ENCODE measurements at places on chromosomes 5 and 9.

GRCh38 chr9:114282507-114282906 lies 40.4 kb upstream of the ORM1 start:
- no peaks in the 10 kb centered on the region for H3K4me1 ChIP-seq
- no peak for DNase-seq
- no peak overlapping the region for H3K4me3 ChIP-seq

DNA sequence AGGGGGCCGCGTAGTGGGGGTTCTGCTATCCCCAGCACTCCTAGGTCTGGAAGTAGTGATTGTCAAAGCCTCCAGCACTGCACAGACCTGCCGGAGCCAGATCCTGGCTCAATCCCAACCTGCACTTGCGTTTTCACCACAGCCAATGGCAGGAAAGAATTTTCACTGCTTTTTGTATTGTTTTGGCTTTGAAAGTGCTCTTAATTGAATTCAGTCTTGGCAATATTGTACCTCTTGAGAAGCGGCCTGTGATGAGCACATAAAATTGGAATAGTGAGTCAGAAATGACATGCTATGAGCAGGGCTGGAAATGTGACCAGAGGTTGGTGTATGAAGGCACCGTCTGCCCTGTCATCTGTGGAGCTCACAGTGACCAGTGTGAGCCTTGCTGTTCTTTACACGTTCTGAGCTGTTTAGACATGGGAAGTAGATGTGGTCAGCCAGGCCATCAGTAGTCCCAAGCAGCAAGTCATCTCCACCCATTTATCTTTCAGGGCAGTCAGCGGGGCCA lies 41.5 kb downstream of the SECISBP2 start:
- no peaks in the 10 kb centered on the region for H3K4me1 ChIP-seq
- no peaks in the 10 kb centered on the region for H3K27me3 ChIP-seq
- H3K4me3 ChIP-seq = no peak overlapping the region
- H3K36me3 ChIP-seq = peaks cover 87% of the 10 kb centered on the region

DNA sequence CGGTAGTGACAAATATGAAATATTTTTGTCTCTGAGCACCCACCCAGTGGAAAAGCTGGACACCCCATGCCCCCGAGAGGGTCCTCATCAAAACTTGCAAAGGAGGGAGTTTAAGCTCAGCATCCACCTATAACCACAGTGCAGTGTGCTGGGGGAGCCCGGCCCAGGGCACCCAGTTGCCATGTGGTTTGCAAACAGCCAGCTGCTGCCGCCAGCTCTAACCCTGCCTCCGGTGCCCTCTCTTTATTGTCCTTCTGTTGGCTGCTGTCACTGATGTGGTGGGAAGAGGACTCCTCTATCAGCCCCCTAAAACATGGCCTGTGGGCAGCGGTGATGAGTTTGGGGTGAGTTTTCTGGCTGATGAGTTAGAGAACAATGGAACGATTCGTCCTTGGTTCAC lies 160.9 kb upstream of the MVB12B start:
- no peak overlapping the region for H3K27ac ChIP-seq
- H3K4me1 ChIP-seq = no peaks in the 10 kb centered on the region
- no peaks in the 10 kb centered on the region for H3K36me3 ChIP-seq
- H3K4me3 ChIP-seq = no peak overlapping the region

- no peak overlapping the region for H3K27ac ChIP-seq
- no peak for DNase-seq
- no peaks in the 10 kb centered on the region for H3K27me3 ChIP-seq
- no peaks in the 10 kb centered on the region for H3K4me1 ChIP-seq
Observed at GRCh38 chr5:109961751-109962150, 272.0 kb downstream of the MAN2A1 start.

GRCh38 chr9:23825700-23826099 lies 340 bp downstream of the ELAVL2 start:
- H3K36me3 ChIP-seq = no peaks in the 10 kb centered on the region
- no peaks in the 10 kb centered on the region for H3K4me1 ChIP-seq
- no peak for DNase-seq
- no peak overlapping the region for H3K27ac ChIP-seq

GRCh38 chr9:33044677-33045282 lies 19.7 kb downstream of the DNAJA1 start:
- peaks cover 19% of the 10 kb centered on the region for H3K36me3 ChIP-seq
- peaks cover 3% of the 10 kb centered on the region for H3K4me1 ChIP-seq
- H3K4me3 ChIP-seq = peak overlapping the region; percentile 56
- no peaks in the 10 kb centered on the region for H3K27me3 ChIP-seq

DNA sequence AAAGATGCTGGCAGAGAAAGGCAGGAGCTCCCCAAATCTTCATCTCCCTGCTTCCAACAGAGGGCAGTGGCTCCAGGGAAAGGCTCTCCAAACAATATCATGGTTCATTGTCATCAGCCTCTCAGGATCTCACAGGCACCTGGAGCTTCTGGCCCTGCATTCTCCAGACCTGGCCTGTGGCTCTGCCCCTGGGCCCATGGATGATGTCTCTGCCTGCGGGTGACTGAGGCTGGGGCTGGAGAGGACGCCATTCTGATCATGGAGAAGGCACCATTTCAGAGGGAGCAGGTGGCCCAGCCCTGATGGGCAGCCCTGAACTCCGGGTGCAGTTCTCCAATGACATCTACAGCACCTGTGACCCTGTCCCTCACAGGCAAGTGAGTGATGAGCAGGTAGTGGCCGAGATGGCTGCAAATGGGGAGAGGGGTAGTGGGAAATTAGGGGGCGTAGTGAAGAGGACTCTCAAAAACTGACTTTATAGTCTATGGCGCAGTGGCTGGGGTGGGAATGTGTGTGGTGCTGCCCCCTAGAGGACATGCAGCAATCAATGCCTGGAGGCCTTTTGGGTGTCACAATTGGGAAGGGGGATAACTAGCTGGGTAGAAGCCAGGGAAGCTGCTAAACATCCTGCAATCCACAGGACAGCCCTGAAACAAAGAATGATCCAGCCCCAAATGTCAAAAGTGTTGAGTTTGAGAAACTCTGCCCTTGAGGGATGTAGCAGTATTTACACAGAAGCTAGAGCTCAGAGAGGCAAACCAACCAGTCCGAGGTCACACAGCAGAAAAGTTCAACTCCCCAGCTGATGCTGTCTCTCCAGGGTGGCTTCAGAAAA lies 3.2 kb downstream of the SH3PXD2B start:
- no peak overlapping the region for H3K4me3 ChIP-seq
- H3K4me1 ChIP-seq = peaks cover 18% of the 10 kb centered on the region
- H3K27ac ChIP-seq = peak overlapping the region; percentile 25

GRCh38 chr9:68552700-68553476 lies 12.2 kb upstream of the TMEM252 start:
- no peaks in the 10 kb centered on the region for H3K36me3 ChIP-seq
- no peak overlapping the region for H3K4me3 ChIP-seq
- H3K27me3 ChIP-seq = no peaks in the 10 kb centered on the region
- H3K4me1 ChIP-seq = no peaks in the 10 kb centered on the region
- H3K27ac ChIP-seq = no peak overlapping the region

- no peak for DNase-seq
- H3K36me3 ChIP-seq = no peaks in the 10 kb centered on the region
- no peaks in the 10 kb centered on the region for H3K27me3 ChIP-seq
- H3K27ac ChIP-seq = no peak overlapping the region
- H3K4me1 ChIP-seq = no peaks in the 10 kb centered on the region
Observed at GRCh38 chr5:164255598-164256213, 750.3 kb downstream of the MAT2B start.

DNA sequence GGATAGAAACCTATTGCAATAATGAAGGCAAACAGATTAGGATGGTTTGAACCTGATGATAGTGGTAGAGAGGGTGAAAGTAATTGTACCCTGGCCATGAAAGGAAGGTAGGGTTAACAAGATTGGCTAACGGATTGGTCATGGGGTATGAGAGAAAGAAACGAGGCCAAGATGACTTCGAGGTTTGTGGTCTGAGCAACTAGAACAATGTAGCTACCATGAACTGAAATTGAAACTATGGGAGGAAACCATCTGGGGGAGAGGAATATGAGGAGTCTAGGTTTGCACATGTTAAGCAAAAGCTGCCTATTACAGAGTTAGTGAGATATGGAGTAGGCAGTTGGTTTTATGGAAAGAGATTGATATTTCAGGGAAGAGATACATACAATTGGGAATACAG lies 406.0 kb downstream of the PRELID2 start:
- H3K27ac ChIP-seq = no peak overlapping the region
- no peaks in the 10 kb centered on the region for H3K27me3 ChIP-seq
- no peak overlapping the region for H3K4me3 ChIP-seq
- H3K4me1 ChIP-seq = no peaks in the 10 kb centered on the region

DNA sequence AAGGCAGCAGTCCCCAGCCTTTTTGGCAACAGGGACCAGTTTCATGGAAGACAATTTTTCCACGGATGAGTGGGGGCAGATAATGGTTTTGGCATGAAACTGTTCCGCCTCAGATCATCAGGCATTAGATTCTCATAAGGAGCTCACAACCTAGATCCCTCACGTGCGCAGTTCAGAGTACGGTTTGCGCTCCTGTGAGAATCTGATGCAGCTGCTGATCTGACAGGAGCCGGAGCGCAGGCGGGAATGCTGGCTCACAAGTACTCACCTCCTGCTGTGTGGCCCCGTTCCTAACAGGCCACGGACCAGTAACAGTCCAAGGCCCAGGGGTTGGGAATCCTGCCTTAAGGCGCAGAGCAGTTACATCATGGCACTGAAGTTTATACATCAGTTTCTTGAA lies 3.3 kb upstream of the BRD3 start:
- peaks cover under 1% of the 10 kb centered on the region for H3K4me1 ChIP-seq
- no peak for DNase-seq
- H3K27ac ChIP-seq = no peak overlapping the region
- no peaks in the 10 kb centered on the region for H3K36me3 ChIP-seq
- H3K4me3 ChIP-seq = no peak overlapping the region

DNA sequence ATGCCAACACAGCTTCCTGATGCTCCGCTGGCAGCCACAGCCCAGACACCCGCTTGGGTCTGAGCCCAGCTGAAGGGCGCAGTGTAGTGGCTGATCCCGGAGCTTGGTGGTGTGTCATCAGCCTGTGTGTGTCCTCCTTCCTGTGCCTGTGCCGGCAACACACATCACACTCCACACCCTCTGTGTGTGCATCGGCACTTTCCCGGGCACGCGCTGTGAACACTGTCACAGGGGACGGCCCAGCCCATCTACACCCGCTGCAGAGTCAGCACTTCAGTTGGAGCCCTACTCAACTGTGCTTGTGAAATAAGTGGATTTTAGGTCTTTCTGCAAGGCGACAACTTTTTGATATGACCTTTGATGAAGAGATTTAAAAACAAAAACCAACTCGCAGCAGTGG lies 189.4 kb downstream of the IRX2 start:
- no peak overlapping the region for H3K4me3 ChIP-seq
- no peaks in the 10 kb centered on the region for H3K27me3 ChIP-seq
- H3K27ac ChIP-seq = no peak overlapping the region
- no peaks in the 10 kb centered on the region for H3K4me1 ChIP-seq

- no peaks in the 10 kb centered on the region for H3K36me3 ChIP-seq
- no peak for DNase-seq
- H3K4me3 ChIP-seq = no peak overlapping the region
- no peak overlapping the region for H3K27ac ChIP-seq
Observed at GRCh38 chr5:107958861-107959260, 288.1 kb upstream of the EFNA5 start.

DNA sequence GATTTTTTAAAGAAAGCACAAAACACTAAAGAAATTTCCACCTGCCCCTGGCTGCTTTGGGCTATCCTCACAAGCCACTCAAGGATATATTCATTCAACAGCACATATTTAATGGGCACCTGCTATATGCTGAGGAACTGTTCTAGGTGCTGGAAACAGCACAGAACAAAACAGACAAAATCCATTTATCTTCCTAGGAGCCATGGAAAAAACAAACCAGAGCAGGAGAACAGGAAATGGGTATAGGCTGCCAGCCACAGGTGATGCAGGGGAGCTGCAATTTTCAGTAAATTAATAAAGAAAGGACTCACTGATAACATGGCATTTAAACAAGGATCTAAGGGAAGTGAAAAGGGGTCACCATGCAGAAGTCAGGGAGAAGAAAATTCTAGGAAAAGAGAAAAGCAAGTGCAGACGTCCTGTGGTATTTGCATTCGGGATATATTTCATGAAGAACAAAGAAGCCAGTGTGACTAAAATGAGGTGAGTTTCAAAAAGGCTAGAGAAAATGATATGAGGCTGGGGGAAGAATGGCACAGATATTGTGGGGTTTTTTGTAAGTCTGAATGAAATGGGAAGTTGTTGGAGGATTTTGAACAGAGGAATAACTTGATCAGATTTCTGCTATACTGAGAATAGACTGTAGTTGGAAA lies 152.2 kb downstream of the ADAMTSL1 start:
- H3K4me1 ChIP-seq = no peaks in the 10 kb centered on the region
- H3K36me3 ChIP-seq = no peaks in the 10 kb centered on the region
- H3K4me3 ChIP-seq = no peak overlapping the region
- no peak overlapping the region for H3K27ac ChIP-seq
- no peaks in the 10 kb centered on the region for H3K27me3 ChIP-seq

GRCh38 chr9:116786737-116787136 lies 99.6 kb downstream of the TRIM32 start:
- H3K36me3 ChIP-seq = no peaks in the 10 kb centered on the region
- H3K27ac ChIP-seq = no peak overlapping the region
- no peaks in the 10 kb centered on the region for H3K27me3 ChIP-seq
- no peaks in the 10 kb centered on the region for H3K4me1 ChIP-seq

- no peak overlapping the region for H3K27ac ChIP-seq
- no peaks in the 10 kb centered on the region for H3K27me3 ChIP-seq
- no peaks in the 10 kb centered on the region for H3K4me1 ChIP-seq
Observed at GRCh38 chr9:106818034-106818433, 44.9 kb upstream of the ZNF462 start.

- H3K27me3 ChIP-seq = no peaks in the 10 kb centered on the region
- no peaks in the 10 kb centered on the region for H3K36me3 ChIP-seq
- H3K4me1 ChIP-seq = no peaks in the 10 kb centered on the region
- DNase-seq = no peak
- H3K27ac ChIP-seq = no peak overlapping the region
- no peak overlapping the region for H3K4me3 ChIP-seq
Observed at GRCh38 chr5:52598968-52599367, 188.7 kb upstream of the ITGA1 start.

- H3K27ac ChIP-seq = no peak overlapping the region
- no peaks in the 10 kb centered on the region for H3K36me3 ChIP-seq
- DNase-seq = no peak
- no peak overlapping the region for H3K4me3 ChIP-seq
Observed at GRCh38 chr5:7078101-7078500, 317.8 kb upstream of the ADCY2 start.

DNA sequence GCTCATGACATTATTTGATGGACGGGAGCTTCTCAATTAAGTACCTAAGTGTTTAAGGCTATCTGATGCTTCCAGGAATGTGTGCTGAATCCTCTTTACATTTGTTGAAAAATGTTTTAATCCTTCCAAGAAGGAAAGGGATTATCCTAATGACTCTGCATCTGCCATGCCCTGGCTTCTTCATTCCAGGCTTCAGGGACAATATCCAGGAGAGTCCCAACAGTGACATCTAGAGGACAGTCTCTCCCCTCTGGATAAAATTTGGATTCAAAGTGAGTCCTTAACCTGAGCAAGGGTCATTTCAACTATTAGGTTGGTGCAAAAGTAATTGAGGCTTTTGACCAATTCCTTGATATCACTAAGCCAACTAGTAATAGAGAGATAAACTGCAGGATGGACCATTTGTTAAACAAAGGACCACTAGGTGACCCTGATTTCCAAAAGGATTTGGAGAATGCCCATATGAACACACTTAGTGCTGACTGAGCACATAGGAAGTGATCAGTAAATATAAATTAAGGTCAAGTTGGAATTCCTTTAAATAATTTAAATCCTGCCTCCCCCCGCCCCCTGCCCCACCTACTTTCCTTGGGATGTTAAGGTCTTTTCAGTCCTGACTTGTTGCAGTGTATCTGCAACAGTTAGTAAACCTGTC lies 19.1 kb downstream of the TNFSF8 start:
- H3K27ac ChIP-seq = no peak overlapping the region
- peaks cover 58% of the 10 kb centered on the region for H3K36me3 ChIP-seq
- H3K4me1 ChIP-seq = peaks cover 47% of the 10 kb centered on the region

Measured in thymus (tissue), 14 donors.